ENCODE measurements at places on chromosomes 7 and 10. TPM values are rescaled to one million over a fixed set of nuclear protein-coding genes. Genes with fewer than 3 reads are reported as not detected.

- DNase-seq: no peak
Measured at GRCh38 chr7:96016056-96016586, 243.8 kb downstream of the DYNC1I1 start.

- DNase-seq: peak; percentile 38
Measured at GRCh38 chr7:132654150-132654549, 77.9 kb upstream of the PLXNA4 start.

- DNase-seq: peak; percentile 92
Measured at GRCh38 chr7:138738551-138739335, 37.6 kb upstream of the SVOPL start.

DNA sequence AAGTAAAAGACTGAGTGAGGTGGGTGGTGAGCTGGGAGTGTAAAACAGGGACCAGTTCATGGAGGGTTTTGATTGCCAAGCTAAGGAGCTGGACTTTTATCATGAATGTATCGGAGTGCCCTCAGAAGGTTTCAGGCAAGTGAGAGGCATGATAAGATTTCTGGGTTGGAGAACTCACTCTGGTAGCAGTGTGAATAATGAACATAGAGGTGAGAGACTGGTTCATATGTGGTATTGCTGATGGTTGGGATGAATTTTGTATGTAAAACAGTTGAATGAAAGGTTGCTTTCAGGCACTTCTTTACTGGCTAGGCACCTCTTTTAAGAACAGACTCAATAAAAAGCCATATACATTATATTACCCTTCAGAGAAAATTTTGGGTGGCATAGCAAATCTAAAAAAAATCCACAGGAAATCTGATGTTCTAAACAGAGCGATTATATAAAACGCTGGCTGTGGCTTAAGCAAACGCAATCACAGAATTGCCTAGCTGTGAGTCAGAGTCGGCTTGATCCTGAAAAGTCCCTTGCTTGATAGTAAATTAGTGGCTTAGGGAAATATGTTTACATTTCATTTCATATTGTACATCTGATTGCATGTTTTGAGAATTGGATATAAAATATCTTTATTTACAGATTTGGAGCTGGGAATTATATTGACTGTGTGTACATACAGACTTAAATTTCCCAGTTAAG lies 92.9 kb upstream of the HDAC9 start:
- DNase-seq: no peak

DNA sequence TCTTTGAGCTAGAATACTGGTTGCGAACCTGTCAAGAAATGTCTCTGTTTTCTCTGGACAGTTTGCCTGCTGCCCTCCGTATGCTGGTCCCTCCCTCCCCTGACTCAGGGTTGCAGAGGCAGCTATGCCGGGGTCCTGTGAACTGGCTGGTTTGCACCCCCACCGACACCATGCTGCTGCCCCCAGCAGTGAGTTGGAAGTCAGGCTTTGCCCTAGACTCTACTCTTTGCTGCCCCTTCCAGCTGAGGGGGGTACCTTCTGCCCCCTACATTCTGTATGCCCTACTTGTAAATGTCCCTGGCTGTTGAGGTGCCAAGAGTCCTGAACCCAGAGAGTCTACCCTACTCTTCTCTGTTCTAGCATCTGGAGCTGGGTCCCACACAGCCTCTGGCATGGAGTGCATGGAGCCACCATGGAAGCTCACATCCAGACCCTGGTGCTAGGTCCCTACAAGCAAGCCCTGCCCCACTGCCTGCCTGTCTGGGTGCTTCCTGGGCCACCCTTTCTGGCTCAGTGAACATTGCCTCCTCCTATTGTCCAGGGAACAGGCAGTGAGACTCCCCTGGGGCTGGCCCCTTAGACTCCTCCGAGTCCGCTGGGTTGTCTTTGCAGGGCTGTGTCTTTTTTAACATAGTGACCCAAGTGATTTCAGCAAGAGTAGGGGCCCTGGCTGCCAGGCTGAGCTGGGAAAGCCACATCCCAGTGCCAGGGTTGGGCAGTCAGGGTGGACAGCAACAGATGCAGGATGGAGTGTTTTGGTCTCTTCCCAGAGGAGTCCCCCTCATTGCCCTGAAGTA lies 138.9 kb downstream of the ADCY1 start:
- DNase-seq: no peak

GRCh38 chr7:100369105-100369504 lies 4.2 kb upstream of the PILRA start:
- no peak for DNase-seq

The GNAT3 gene
- total RNA-seq: not detected

The HERC4 gene
- total RNA-seq: 59.0 TPM

The KLLN gene
- total RNA-seq: 0.29 TPM

The GJD4 gene
- total RNA-seq: not detected

The CUEDC2 gene
- 68.6 TPM for total RNA-seq

Measured in activated CD4-positive, alpha-beta memory T cell treated with anti-CD3 and anti-CD28 coated beads for 36 hours (primary cell).